AG09309 (cell line): ENCODE measurements at places on chromosomes 6 and 20.

- no peak for DNase-seq
Measured at GRCh38 chr6:137309078-137309762, 90.0 kb upstream of the IFNGR1 start.

- peak; percentile 90 for DNase-seq
Measured at GRCh38 chr20:17568972-17569521, 828 bp upstream of the DSTN start.

DNA sequence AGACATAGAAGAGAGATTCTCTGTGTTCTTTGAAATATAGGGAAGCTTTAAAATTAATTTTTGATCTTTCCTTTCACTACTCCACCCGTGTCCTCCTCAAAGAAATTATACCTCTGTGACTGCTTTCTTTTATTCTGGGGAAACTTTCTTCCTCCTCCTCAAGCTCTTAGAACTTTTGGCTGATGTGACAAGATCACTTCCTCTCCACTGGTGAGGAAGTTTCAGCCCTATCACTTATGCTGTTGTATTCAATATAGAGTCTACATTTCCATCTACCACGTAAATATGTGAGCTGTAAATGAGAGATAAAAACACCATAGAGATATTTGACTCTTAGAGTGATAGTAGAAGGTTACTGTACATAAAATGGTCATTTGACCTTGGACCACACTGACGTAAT lies 141.9 kb upstream of the SASH1 start:
- DNase-seq = no peak

- no peak for DNase-seq
Measured at GRCh38 chr6:16336911-16337294, 98.5 kb downstream of the GMPR start.

DNA sequence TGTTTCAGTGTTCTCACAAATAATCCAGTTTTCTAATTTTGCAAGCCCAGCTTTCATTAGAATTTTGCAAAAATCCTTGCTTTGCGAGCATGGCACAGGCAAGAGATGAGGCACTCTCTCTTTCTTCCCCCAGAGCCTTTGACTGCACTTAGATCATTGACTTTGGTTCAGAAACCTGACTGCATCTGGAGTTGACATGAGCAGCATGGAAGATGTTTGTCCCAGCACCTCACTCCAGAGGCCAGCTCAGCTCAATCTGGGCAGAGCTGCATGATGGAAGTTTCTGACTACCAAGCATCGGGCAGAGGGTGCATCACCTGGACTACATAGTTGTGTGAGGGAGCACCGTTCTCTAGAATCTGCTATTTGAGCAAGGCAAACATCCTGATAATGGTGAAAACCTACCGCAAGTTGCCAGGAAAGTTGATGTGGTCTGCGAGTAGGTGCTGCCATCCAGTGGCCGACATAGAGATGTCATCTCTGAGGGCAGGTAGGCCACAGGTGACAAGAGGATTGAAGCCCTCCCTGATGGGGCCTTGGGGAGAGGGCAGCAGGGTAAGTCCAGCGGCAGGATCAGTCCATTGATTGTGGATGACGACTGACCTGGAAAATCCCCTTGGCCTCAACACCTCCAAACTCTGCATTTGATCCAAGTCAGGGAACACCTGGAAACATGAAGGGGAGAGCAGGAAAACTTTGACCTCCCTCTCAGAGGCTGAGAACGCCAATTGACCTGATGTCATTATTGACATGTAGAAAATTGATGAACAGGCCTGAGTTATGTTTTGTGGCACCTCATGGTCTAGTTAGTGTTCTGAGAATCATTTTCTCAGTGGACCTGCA lies 3.8 kb upstream of the LPA start:
- no peak for DNase-seq

DNA sequence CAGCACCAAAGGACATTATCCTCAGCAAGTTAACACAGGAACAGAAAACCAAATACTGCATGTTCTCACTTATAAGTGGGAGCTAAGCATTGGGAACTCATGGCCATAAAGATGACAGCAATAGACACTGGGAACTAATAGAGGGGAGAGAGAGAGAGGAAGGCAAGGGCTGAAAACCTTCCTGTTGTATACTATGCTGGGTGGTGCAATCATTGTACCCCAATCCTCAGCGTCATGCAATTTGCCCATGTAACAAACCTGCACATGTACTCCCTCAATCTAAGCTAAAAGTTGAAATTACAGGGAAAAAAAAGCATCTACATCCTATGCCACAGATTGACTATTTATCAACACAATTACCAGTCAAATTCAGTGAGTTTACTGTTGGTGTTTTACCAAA lies 20.0 kb upstream of the VNN1 start:
- no peak for DNase-seq

DNA sequence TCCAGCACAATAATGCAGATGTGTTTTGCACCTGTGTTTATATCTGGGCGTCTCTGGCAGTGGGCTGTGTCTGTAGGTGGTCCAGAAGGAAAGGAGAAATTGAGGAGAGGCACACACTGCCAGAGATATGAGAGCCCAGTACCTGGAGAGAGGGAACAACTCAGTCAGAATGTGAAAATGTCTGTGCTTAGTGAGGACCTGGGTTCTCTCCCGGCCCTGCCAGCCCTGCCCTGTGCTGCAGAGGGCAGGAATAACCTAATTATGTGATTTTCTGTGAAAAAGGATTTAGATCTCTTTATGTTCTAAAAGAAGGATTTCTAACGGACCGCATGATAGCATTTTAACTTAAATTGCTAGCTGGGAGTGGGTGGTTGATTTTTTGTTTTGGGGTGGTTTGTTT lies 8.3 kb upstream of the EXOC2 start:
- no peak for DNase-seq
